Fibroblast of the aortic adventitia (primary cell): ENCODE measurements at places on chromosomes 5 and 9. TPM values are rescaled to one million over a fixed set of nuclear protein-coding genes. Genes with fewer than 3 reads are reported as not detected.
A peak's percentile ranks its signal among the peaks of the same experiment; 100 is the strongest.

DNA sequence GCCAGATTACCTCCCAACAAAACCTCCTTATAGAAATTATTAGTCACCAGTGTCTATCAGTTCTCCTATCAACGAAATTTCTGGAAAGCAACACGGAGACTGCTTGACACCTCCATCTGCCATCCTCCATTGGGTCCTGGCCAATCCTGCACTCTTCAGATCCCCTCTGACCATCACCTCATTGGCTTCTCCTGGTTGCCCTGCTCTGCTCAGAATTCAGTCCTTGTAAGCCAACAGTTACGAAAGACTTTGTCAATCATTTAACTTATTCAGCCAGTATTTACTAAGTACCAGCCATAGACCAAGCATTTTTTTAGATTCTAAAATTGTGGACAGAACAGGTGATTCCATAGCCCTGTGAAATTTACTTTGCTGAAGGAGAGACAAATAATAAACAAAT lies 228.5 kb downstream of the MARCHF11 start:
- no peak for DNase-seq

DNA sequence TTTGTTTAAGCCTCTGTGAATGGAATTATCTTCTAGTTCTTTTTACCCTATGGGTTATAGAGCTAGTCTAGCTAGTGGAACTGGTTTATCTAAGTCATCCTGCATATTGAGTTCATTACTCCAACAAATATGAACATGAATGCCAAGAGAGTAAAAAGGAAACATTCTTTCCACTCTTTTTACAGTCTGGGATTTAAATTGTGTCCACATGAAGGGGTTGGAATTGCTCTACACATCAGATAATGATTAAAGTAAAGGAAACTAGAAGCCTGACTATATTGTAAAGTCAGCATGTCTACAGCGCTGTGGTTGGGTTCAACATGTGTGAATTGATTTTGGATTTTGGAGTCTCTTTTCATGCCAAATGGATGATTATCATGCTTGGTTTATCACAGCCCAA lies 173.1 kb downstream of the CCDC171 start:
- DNase-seq: peak; percentile 65

DNA sequence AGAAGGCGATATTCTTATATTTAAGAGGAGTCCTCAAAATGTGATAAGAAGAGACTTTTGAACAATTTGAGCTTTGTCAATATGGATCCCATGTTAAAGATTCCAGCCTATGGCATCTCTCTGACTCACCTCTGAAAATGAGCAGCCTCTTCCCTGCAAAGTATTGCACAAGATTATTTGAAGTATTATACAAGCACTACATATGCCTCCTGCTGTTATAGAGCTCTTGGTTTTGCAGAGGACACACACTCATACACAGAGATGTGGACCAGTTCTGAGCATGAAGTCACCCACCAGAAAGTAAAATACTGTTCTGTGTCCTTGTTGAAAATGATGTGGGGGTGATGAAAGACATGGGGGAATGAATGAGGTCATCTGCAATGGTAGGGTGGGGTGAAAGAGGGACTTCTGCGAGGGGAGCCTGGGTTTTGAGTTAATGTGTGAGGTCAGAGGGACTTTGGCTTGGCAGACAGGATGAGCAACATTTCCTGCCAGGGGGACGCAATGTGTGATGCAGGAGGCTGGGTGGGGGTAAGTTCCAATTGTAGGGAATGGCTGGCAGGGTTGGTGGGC lies 25.8 kb downstream of the FBXL7 start:
- DNase-seq: peak; percentile 32

GRCh38 chr5:9015260-9015936 lies 530.5 kb downstream of the SEMA5A start:
- DNase-seq: no peak

GRCh38 chr5:122736086-122736845 lies 38.6 kb upstream of the SNX2 start:
- no peak for DNase-seq

GRCh38 chr5:112492291-112492690 lies 73.2 kb upstream of the EPB41L4A start:
- peak; percentile 58 for DNase-seq

DNA sequence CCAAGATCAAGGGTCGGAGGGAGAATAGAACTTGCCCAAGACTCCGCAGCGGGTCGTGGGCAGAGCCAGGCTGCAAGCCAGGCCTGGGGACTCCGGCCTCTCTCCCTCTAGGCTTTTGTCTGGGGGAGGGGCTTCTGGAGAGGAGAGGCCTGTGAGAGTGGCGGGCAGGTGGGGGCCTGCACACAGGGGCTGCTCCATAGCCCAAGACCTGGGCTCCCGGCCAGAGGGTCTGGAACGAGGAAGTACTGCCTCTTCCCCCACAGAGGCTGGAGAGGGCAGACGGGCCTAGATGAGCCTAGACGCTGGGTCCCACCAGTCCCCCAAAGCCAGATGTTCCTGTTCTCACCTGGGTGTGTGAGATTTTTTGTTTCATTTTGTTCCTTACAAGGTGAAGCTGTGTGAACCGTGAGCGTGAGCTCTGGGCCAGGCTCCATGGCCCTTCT lies 5.2 kb upstream of the ST6GALNAC6 start:
- no peak for DNase-seq

The ARID3C gene
- 0.09 and 0.74 TPM in 2 replicates for total RNA-seq

The CDH10 gene
- 0.65 and 1.4 TPM in 2 replicates for total RNA-seq

The WDR55 gene
- 12.8 and 21.9 TPM in 2 replicates for total RNA-seq

The SPINK4 gene
- not detected in 2 replicates for total RNA-seq
